T47D (cell line): ENCODE measurements at places on chromosomes 7 and 10.
A peak's percentile ranks its signal among the peaks of the same experiment; 100 is the strongest.

- DNase-seq: peak; percentile 37
Observed at GRCh38 chr7:42014625-42015618, 222.1 kb downstream of the GLI3 start.

GRCh38 chr10:112587729-112588128 lies 140.7 kb downstream of the VTI1A start:
- no peak for DNase-seq

DNA sequence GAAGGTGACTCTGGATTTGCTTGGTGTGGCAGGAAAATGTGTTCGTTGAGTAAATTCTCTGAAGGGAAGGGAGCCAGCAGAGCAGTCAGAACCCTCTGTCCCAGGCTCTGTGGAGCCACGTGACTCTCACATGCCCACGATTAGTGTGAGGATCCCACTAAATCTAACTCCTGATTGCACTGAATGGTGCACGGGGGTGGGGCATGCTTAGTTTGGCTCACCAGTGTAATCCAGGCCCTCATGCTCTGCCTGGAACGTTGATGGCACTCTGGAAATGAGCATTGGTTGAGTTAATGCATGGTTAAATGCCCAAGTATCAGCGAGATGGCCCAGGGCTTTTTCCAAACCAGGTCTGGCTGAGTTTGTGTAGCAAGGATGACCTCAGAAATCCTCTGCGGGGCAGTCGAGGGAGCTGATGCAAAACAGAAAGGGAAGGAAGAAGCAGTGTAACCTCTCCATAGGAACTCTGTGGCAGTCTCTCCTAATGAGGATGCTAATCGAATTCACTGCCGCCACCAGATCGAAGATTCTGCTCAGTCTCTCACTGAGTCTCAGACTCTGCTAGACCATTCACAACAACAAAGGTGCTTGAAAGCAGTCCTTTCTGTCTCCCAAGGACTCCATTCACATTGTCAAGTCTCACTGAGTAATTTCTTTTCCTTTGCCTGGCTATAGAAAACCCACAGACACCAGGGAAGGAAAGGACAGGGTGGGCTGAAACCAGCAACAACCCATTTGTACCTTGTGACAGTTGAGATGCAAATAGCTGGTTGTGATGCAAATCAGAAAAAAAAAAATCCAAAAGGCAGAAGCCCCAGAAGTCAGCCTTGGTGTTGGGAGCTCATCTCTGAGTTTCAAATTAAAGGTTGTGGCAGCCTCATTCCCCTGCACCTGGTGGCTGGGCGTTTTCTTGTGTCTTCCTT lies 98.1 kb downstream of the C10orf105 start:
- peak; percentile 6 for DNase-seq

- peak; percentile 75 for DNase-seq
Observed at GRCh38 chr10:78520737-78521430, 487.2 kb downstream of the RPS24 start.

GRCh38 chr10:73209705-73210104 lies 37.4 kb downstream of the DNAJC9 start:
- peak; percentile 52 for DNase-seq

- no peak for DNase-seq
Observed at GRCh38 chr7:153005750-153006435, 246.3 kb downstream of the ACTR3B start.

- DNase-seq: no peak
Observed at GRCh38 chr7:45716380-45717203, 142.4 kb downstream of the ADCY1 start.

DNA sequence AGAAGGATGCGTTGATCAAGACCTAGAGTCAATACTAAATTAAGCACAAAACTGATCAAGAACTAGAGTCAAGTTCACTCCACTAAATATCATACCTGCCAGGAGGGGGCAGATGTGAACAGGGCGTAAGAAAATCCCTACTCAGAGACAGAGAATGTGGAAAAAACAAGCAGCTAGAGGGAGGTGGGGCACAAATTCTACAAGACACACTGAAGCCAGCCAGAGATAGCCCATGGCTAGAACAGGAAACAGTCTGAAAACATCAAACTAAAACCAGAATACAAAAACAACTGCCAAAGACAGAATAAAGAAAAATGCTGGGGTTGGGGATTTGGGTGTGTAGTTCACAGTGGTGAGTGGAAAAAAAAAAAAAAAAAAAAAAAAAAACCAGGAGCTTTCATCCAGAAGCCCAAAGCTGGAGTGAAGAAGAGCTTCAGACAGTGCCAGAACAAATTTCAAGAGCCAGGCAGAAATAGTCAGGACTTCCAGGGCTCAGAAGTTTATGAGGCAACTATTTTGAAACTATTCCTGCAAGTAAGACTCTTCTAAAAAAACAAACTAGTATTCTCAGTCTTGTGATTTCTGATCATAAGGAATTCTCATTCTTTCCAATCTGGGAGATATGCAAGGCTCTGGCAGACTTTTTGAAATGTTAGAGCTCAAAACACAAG lies 118.3 kb downstream of the CCDC71L start:
- peak; percentile 73 for DNase-seq

DNA sequence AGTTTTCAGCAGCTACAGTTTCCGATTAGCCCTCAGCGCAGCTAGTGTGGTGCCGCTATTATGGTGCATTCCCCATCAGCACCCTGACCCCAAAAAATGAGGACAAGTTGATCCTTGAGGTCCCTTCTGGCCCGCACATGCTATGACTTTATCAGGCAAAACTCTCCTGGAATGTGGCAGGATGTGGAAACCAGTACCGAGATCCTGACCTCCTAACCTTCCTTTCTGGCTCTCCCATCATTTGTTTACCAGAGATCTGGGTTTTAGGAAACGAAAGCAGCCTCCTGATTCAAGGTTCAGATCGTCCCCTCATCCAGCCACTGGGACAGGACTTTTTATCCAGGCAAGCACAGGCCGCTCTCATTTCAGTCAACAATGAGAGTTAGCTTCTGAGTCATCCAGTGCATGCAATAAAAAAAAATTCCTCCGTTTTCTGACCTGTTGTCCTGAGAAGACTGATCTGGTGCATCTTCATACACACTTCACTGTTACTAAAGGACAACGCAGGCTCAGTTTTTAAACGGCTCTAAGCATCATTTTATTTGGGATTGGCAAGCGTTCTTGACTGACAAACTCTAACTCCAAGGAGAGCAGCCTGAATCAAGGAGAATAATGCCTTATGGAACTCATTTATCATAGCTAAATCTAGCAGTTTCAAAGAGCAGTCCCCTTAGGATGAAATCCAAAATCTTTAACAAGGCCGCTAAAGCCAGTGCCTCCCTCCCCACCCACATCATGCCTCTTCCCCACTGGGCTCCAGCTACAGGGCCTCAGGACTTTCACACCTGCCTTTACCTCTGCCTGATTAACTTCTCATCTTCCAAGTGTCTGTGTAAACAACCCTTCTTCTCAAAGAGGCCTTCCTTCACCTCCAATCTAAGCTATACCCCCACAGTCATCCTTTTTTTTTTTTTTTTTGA lies 17.1 kb downstream of the PDLIM1 start:
- no peak for DNase-seq

DNA sequence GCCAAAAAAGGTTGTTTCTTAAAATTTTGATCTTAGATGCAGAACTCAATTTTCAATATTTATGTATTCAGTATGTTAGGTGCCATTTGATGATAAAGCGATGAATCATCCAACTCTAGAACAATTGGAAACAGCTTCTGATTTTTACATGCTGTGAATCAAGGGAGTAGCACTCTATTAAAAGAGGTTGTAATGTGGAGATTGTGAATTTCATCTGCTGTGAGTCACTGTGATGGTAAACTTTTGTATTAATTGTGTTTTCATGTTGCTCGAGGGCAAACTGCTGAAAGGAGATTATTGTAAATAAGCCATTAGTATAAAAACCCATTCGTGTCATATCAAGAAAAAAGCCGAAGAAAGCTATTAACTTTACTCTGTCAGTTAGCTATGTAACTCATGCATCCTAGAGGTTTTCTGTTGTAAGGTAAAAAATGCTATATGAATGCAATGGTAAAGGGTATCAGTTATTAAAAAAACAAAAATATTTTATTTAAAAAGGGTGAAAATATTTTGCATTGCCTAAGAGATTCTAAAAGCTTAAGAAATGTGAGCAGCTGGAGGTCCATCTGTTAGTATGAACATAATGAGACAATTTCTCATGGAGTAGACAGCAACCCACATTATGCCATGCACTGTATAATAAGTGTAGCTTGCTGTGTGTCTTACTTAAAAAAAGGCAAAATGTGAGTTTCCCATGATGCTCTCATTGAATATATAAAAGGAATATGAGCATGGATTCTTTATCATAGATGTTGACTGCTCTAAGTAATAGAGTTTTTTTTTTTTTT lies 511.0 kb upstream of the PCDH15 start:
- no peak for DNase-seq

DNA sequence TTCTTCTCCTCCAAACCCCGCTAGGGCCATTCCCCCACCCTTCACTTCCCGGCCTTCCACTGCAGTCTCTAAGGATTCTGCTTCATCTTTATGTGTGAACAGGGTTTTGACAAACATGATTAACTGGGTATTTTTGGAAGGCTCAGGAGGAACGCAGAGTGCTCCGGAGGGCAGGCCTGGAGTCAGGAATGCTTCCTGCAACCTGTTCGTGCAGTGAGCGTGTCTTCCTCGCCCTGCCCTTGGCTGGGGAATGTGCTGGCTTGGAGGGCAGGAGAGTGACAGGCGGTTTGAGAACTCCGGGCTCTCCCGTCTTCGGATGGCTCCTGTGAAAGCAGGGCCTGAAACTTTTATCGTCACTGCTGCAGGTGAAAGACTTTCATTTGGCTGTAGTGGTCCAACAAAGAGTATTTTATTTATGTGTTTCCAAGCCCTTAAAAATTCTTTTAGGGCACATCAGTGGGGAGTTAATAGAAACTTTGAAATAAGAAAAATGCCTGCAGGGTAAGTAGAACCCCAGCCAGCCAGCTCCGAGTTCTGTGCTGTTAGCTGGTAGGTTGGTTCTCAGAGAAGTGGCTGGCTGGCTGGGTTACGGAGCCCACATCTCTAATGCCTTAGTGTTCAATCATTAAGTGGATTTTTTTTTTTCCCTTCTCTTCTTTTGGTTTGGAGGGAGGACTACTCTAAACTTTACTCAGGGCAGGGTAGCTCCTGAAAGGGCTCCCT lies 51.0 kb downstream of the TCF7L2 start:
- no peak for DNase-seq

GRCh38 chr10:46040004-46040403 lies 6.1 kb downstream of the MSMB start:
- peak; percentile 74 for DNase-seq

GRCh38 chr7:87220734-87221215 lies 1.2 kb upstream of the TMEM243 start:
- DNase-seq: peak; percentile 52

- no peak for DNase-seq
Observed at GRCh38 chr7:10756981-10757380, 216.7 kb upstream of the PHF14 start.

DNA sequence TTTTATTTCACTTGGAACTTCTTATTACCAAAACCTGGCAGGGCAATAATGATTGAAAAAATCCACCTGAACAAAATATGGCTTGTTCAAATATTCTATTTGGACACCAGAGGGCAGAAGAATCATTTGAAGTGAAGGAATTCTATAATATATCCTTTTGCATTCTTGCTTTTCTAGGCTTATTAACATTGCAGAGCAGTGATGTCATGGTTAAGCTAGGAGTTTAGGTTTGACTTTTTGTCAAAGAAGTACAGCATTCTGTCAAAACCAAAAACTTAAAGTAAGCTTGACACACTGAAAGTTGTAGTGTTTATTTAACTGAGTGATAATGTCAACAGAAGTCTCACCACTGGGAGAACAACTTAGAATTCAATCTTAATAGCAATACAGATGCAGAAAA lies 156.0 kb downstream of the SEMA3D start:
- peak; percentile 62 for DNase-seq

- DNase-seq: no peak
Observed at GRCh38 chr7:21371360-21371759, 56.5 kb upstream of the SP4 start.

GRCh38 chr10:124083740-124084397 lies 9.5 kb downstream of the CHST15 start:
- DNase-seq: no peak

- DNase-seq: no peak
Observed at GRCh38 chr7:106419455-106420182, 134.8 kb upstream of the NAMPT start.

DNA sequence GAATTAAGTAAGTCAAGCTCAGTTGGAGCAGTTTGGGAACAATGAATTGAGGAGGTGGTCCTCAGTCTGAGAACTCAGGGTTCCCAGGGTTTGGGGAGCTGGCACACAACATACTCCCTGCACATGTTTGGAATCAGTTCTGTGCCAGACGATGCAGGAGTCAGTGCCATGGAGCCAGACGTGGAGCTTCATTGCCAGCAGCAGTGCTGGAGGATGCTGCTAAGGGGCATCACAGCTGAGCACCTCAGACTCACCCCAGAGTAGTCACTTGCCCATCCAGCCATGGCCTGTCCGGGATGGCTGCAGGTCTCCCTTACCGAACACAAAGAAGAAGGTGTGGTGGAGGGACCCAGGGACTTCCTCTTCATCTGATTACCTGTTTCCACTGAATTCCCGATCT lies 7.9 kb downstream of the GIMAP5 start:
- DNase-seq: no peak

DNA sequence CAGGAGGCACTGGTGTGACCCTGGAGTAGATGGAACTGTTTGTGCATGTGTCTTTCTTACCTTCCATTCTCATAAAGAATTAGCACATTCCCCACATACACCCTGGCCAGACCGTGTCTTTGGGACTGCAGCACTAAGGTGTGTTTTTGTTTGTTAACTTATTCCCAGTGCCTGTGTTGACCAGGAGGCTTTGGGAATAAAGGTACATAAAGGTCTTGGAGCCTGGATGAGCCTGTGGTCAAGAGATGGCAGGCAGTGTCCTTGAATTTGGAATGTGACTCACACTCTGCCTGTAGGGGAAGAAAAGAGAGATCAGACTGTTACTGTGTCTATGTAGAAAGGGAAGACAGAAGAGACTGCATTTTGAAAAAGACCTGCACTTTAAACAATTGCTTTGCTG lies 137.6 kb downstream of the LYZL1 start:
- DNase-seq: no peak

DNA sequence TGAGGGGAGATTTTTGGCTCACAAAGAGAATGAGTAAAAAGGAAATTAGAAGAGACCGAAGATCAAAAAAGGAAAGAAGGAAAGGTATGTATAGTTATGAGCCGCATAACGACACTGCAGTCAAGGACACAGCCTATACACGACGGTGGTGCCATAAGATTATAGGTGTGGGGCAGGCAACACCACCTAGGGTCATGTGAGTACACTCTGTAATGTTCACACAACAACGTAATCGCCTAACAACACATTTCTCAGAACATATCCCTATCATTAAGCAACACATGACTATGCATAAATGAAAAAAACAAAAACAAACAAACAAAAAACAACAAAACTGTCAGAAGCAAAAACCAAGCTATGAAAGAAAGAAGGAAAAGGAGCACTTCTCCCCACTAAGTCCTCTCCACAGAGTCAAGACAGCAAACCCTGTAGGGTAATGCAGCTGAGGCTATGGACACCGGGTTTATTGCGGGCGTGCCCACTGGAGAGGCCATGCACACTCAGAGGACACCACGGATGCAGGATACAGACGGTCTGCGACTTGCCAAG lies 45.1 kb downstream of the PIP4K2A start:
- no peak for DNase-seq

GRCh38 chr7:5283421-5284303 lies 919 bp downstream of the SLC29A4 start:
- no peak for DNase-seq

- DNase-seq: no peak
Observed at GRCh38 chr7:124033095-124033806, 384 bp upstream of the TMEM229A start.
